ENCODE measurements at places on chromosomes 1 and 21. TPM values are rescaled to one million over a fixed set of nuclear protein-coding genes. Genes with fewer than 3 reads are reported as not detected.
A peak's percentile ranks its signal among the peaks of the same experiment; 100 is the strongest.

DNA sequence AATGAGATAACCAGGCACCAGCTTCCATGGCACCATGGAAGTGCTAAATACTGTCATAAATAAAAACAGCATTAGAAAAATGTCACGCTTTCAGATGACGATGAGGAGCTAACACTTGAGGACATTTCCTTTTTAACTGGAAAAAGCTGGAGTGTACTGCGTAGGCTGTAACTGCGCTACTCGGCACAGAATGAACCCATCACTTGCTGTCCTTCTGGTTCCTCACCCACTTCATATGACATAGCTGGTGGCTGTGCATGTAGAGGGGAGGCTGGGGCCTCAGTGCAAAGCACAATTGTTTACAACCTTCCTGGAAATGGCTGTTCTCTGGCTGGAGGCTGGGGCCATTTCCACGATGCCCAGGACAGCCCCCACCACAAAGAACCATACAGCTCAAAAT is 55.7 kb downstream of the NTPCR start:
- DNase-seq = no peak

- DNase-seq = no peak
Measured at GRCh38 chr21:36768496-36768895, 69.6 kb downstream of the SIM2 start.

Gene CYYR1
- 1.9 TPM for total RNA-seq

Gene NOS1AP
- total RNA-seq = 1.4 TPM

GRCh38 chr1:101100674-101101073 is 75.1 kb upstream of the DPH5 start:
- no peak for DNase-seq

- no peak for DNase-seq
Measured at GRCh38 chr1:200005165-200005564, 22.3 kb upstream of the NR5A2 start.

Gene PRKAA2
- total RNA-seq = 2.7 TPM

Gene DOCK7
- 35.1 TPM for total RNA-seq

Gene ACOT11
- total RNA-seq = 1.1 TPM

GRCh38 chr21:17819114-17819876 is at the start of gene C21orf91:
TSS of gene C21orf91 (minus strand) at chr21:17819356. CDS start at chr21:17818318, 1,038 bp downstream.
- DNase-seq = peak; percentile 83

- no peak for DNase-seq
Measured at GRCh38 chr1:180254496-180254819, 24.4 kb downstream of the LHX4 start.

DNA sequence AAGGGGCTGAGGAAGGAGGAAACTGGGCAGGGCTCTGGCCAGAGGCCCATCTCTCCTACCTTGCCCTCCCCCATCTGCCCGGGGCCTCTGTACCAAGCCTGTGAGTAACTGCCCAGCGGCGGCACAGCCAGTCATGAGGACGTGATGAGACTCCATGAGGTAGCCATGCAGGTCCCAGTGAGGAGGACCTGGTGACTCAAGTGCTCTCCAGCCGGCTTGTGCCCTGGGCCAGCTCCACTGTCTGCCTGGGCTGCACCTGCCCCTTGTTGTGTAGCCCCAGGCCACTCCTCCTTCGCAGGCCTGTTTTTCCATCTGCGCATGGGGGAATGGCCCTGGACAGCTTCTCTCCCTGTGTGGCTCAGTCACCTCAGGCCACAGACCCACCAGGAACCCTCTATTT is 42.0 kb upstream of the PADI1 start:
- no peak for DNase-seq

DNA sequence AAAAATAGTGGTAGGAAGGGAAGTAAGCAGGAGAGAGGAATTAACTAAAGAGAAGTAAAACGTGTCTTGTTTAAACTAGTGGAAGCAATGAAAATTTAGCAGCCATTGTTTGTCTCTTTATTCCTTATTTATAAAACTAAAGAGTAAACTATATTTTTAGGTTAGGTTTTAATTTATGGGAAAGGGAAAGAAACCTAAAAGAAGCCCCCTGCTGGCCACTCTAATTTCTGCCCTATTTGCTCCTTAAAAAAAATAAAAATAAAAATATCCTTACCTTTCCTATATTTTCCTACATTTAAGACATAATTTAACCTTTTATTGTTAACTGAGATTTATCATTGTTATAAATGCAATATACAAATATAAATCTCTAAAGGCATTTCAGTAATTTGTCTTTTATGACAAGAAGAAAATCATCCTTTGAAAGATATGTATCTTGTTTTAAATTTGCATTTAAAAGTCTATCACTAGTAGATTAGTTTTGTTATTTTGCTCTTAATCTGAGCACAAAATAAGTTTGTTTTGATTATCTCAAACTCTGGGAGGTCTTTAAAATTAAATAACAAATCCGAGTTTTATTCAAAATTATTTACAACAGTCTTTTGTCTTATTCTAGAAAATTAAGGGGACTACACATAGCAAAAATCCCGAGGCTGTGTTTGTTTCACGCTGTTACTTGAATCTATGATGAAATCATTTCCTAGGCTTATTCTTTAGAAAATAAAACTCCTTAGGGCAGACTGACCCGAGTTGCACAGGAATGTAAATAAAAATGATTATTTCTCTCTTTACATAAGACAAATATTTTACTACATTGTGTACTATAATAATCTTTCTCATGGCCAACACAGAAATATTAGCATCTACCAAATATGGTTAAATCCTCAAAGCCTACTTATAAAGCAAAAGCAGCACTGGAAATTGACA is 201.7 kb downstream of the NRIP1 start:
- DNase-seq = no peak

Gene LCE2C
- not detected for total RNA-seq

- DNase-seq = no peak
Measured at GRCh38 chr1:72845381-72845780, 563.0 kb upstream of the NEGR1 start.

DNA sequence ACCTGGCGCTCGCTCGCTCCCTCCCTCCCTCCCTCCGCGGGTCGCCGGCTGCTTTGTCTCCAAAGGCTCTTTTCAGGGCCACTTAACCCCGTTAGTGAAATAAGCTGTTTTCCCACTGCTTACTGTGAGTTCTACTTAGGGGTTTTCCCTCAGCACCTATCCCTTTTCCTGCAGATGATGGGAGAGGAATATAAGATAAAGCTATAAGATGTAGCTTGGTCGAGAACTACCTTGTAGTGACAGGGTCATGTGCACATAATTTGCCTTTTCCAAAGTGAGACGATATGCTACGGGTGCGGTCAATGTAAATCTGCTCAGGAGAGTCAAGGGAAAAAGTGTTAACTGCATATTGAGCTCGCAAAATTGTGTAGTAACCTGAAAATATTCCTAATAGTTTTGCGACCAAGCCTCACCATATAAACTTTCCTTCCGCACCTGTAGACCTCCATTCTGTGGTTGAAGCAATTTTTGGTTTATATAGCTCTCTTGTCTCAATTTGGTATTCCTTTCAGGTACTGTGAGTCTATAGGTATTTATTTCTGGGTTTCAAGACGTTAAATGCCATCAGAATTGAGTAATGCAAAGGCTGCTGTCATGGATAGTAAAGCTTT is 55.8 kb upstream of the BOLA1 start:
- peak; percentile 39 for DNase-seq

DNA sequence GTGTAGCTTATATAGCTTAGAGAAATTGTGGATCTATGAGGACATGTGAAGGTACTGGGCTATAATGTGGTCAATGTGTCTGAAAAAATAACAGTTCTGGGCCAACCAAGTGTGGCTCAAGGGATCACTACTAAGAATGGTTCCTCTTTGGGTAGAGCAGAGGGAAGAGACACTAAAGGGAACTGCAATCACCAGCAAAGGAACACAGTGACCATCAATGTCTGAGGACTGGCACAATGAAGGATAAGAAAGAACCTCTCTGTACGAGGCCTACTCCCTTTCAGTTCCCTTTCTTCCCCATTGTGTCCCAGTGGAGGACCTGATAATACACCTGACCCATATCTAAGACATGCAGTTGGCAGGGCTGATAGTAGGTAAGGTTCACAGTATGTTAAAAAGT is 89.9 kb upstream of the JAK1 start:
- no peak for DNase-seq
